Keratinocyte (primary cell): ENCODE measurements at places on chromosomes 3 and 15.

DNA sequence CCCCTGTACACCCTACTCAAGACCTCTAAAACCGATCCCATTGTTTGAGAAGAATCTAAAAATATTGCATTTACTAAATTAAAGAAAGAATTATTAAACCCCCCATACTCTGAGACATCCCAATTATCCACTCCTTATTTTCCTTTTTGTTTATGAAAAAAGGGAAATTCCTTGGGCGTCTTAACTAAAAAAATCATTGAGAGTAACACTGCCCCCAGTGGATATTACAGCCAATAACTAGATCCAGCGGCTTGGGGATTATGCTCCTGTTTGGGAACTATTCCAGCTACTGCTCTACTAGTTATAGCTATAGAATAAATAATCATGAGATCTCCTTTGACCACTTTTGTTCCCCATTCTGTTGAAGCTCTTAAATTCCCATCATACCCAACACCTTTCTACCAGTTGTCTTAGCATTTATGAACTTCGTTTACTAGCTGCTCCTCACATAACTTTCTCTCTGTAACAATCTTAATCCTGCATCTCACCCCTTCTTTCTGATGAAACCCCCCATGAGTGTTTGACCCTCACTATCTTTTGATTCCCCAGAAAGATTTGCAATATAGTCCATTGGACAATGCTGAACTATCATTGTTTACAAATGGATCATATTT, 12.7 kb upstream of the CFAP91 start:
- no peak for DNase-seq

GRCh38 chr15:27936164-27936563, 163.0 kb downstream of the OCA2 start:
- no peak for DNase-seq

DNA sequence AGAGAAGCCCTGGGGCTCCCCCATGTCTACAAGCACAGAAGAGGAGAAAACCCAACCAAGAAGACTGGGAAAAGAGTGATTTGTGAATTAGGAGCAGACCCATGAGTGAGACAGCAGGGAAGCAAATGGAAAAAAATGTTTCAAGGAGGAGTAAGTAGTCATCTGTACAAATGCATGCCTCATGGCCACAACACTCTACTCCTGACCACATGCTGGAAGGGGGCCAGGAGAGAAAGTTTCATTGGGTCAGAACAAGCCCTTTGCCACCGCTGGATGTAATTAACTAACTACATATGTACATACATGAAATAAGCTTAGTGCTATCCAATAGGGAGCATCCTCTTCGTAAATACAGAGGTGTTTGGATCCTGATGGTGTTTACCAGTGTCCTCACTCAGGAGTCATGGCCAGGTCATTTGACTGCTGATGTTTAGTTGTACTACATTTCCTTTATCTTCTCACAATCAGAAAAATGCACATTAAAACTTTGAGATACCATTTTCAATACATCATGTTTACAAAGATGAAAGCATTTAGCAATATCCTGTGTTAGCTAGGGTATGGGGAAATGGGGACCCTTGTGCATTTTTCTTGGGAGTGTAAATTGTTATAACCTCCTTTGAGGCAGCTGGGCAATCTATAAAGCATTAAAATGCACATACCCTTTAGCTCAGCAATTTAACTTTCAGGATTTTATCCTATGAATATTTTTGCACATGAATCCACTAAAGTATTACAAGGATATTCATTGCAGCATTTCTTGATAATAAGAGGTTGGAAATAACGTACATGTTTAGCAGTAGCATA, 27.1 kb downstream of the CLRN1 start:
- no peak for DNase-seq

DNA sequence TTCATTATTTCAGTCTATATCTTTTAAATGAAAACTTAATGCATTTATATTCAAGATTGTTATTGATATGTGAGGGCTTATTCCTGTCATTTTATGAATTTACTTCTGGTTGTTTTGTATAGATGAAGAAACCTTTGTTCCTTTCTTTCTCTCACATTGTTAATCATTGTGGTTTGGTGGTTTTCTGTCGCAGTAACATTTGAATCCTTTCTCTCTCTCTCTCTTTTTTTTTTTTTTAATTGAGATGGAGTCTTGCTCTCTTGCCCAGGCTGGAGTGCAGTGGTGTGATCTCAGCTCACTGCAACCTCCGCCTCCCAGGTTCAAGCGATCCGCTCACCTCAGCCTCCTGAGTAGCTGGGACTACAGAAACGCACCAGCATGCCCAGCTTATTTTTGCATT, 22.1 kb downstream of the AGBL1 start:
- DNase-seq: no peak

DNA sequence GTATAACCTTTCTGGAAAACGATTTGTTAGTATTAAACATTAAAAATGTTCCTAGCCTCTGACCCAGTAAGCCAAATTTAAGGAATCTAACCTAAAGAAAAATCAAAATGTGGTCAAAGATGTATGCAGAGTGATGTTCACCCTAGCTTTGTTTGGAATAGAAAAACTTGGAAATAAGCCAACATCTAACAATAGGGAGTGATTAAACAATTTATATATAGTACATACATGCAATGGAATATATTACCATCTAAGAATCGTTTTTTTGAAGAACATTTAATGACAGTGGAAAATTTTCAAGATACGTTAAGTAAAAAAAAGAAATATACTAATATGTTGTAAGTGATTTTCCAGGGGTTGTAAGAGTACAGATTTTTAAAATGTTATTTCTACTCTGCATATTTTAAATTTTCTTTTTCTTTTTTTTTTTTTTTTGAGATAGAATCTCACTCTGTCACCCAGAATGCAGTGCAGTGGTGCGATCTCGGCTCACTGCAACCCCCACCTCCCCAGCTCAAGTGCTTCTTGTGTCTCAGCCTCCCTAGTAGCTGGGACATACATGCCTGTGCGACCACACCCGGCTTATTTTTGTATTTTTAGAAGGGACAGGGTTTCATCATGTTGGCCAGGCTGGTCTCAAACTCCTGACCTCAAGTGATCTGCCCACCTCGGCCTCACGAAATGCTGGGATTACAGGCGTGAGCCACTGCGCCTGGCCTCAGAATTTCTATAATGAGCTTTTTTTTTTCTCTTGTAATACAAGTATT, 54.9 kb downstream of the ANP32A start:
- no peak for DNase-seq

- no peak for DNase-seq
Observed at GRCh38 chr15:68154923-68155559, 50.1 kb downstream of the CALML4 start.

- DNase-seq: no peak
Observed at GRCh38 chr15:40100947-40101905, 7.5 kb downstream of the BMF start.

- DNase-seq: no peak
Observed at GRCh38 chr3:143313025-143313892, 193.7 kb downstream of the CHST2 start.

DNA sequence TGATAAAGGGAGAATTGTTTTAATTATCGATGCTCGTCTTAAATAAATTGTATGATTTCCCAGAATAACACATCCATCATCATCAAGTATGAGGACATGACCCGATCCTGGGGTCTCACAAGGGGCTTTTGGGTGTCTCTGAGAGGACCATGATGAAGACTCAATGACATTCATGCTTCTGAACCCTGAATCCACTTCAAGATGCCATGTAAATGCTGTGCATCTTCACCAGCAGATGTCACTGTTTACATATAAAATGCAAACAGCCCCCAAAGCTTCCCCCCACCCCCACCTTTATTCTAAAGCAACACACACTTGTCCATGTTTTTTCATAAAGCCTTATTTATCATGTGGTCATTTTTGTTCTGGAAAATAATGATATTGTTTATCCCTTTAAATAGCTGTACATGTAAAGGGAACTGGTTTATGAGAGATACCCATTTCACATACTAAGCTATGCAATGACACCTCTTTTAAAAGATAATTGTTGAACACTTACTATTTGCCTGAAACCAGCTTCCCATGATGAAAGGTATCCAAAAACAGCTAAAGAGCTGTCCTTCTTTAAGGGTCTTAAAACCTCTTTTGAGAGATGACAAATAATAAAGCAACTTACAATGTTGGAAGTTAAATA, 69.7 kb upstream of the UBE3A start:
- no peak for DNase-seq

GRCh38 chr3:130948001-130948773, 54.3 kb downstream of the ATP2C1 start:
- DNase-seq: no peak

- no peak for DNase-seq
Observed at GRCh38 chr15:43255376-43255775, 11.4 kb downstream of the TGM5 start.

GRCh38 chr3:60571511-60571910, 679.7 kb downstream of the FHIT start:
- no peak for DNase-seq

GRCh38 chr3:186814100-186814499, 7.8 kb upstream of the RFC4 start:
- DNase-seq: no peak

- no peak for DNase-seq
Observed at GRCh38 chr15:88702983-88703382, 64.2 kb downstream of the ISG20 start.

DNA sequence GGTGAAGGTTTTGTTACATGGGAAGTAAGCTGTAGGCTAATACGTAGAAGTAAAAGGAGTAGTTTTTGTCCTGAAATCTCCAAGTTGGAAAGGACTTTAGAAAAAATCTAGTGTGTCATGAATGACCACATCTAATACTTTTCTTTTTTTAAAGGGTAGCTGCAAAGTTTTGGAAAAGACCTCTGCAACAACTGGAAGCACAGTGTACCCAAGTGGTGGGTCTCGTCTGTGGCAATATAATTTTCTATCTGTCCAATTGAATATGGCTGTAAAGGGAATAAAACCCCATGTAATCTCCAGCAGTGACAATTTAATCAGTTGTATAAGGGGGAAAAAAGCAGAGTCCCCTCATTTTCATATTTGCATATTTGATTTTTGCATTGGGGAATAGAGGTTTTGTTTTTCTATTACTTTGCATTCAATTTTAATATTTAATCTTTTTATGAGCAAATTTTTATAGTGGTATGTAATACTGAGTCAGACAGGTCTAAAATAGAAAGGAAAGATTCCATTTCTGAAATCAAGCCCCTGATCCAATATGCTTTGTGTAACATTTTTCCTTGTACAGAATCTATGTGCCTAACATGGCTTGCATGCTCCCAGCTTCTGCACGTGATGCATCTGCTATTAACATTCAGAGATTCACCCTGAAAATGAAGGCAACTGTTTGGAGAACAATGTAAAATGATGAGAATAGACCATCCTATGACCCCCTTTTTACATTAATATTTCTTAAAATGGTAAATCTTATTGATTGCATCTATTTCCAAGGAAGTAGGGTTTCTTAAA, 531.4 kb downstream of the ZIC1 start:
- DNase-seq: no peak

GRCh38 chr3:62843508-62843907, 31.7 kb downstream of the CADPS start:
- DNase-seq: no peak

GRCh38 chr3:46595819-46596314, 16.5 kb upstream of the FAM240A start:
- no peak for DNase-seq

DNA sequence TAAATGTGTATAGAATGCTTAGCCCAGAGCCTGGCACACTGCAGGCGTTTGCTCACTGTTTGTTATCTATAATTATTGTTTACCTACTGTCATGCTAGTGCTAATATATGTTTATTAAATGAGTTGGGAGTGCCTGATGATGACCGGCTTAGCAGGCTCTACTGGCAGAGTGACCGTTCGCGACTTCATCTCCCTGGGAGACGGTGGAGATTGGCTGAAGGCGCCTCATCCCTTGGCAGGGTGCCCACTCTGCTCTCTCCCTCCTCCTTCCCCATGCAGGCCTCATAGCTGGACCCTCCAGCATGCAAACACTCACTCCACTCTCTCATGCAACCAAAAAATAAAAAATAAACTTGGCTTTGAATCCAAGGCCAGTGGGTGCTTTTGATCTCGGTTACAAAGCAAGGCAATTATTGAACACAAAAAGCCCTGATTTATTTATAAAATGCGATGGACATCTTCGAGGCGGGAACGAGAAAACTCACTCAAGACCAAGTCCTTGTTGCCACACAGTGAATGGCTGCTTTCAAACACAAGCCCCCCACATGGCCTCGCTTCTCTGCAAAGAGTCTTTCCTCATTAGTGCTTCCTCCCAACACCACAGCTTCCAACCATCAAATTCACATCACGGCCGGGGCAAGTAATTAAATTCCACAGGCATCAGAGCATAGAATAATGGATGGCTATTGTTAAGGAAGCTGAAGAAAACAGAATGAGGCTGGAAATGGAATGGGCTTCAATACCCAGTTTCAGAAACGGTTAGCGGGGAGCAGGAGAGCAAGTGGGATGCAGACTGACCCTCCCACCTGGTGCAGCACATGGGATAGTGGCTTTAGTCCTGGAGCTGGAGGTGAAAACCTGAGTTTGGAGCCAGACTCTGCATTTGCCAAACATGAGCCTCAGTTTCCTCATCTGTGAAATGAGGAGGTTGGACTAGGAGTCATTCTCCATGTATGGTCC, 135.7 kb upstream of the RAD18 start:
- no peak for DNase-seq

GRCh38 chr15:43213466-43213865, 7.4 kb downstream of the EPB42 start:
- no peak for DNase-seq

DNA sequence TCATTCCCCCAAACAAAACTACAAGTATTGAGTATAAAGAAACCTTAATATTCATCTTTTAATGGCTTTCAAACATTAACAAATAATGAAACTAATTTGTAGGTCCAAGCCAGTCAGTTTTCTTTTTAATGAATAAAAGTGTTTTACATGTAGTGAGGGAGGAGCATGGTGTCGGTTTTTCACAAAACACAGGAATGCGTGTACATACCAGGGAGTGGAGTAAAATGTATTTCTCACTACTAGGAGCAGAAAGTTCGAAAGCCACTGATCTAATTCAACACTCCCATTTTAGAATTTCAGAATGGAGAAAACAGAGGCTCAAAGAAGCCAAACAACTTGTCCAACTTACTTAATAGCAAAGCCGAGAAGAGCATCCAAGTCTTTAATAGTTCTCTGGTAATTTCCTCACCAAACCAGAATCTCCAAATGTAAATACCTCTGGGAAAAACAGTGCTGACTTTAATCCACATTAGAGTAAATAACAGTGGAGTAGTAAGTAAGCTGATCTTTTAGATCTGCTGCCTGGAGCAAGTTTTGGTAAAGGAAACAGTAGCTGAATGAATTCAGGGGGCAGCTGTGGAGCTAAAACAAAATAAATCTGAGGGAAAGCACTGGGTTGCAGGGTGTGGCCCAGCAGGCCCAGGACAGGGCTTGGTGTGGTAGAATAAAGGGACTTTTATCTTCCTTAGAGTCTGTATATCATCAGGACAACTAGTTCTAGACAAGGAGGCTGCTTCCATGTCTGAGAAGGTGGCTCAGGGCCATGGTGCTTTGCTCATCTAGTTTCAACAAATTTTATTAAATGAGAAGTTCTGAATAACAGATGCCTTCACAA, 7.9 kb downstream of the ANP32A start:
- no peak for DNase-seq

GRCh38 chr3:182384221-182384620, 409.1 kb upstream of the ATP11B start:
- DNase-seq: no peak

- DNase-seq: no peak
Observed at GRCh38 chr3:194313560-194314387, 37.4 kb downstream of the CPN2 start.
